ENCODE measurements at places on chromosomes 1 and 21. TPM values are rescaled to one million over a fixed set of nuclear protein-coding genes. Genes with fewer than 3 reads are reported as not detected.

Gene TEX38
- 2.2 TPM for total RNA-seq

Gene NBPF15
- total RNA-seq = 25.2 TPM

Gene FMO5
- total RNA-seq = 1.0 TPM

Gene DSCAM
- total RNA-seq = 3.8 TPM

Gene CLDN8
- not detected for total RNA-seq

Gene CHRNB2
- total RNA-seq = 19.3 TPM

Gene KLHDC8A
- 16.8 TPM for total RNA-seq

Gene CDCA8
- 3.2 TPM for total RNA-seq

Gene TPTE
- total RNA-seq = 0.13 TPM

Gene TLCD4
- total RNA-seq = 2.4 TPM

Gene AMY1A
- not detected for total RNA-seq

Gene FRRS1
- total RNA-seq = 38.1 TPM

Gene RNU1-3
- 4,525 TPM for total RNA-seq

Gene CNN3
- 185 TPM for total RNA-seq

Gene ADAM30
- not detected for total RNA-seq

Gene TRIM46
- 2.4 TPM for total RNA-seq

Gene TAS1R1
- 0.68 TPM for total RNA-seq

Gene ACTN2
- not detected for total RNA-seq

Gene CD48
- 0.48 TPM for total RNA-seq

Gene H6PD
- 7.2 TPM for total RNA-seq

Gene TFF3
- 8.3 TPM for total RNA-seq

Gene WNT3A
- total RNA-seq = 0.06 TPM

Gene DNM3
- 11.4 TPM for total RNA-seq

Gene LCE2A
- not detected for total RNA-seq

Gene RSPH1
- total RNA-seq = 1.6 TPM

Gene USP24
- 56.4 TPM for total RNA-seq

Gene FCN3
- 0.50 TPM for total RNA-seq

Gene AVPR1B
- total RNA-seq = not detected

Gene TMEM51
- 7.8 TPM for total RNA-seq

Gene BATF3
- 9.4 TPM for total RNA-seq

Gene TNNI3K
- 0.87 TPM for total RNA-seq

Gene MLLT11
- 56.6 TPM for total RNA-seq

Gene PRRX1
- 0.21 TPM for total RNA-seq

Gene NUF2
- 22.5 TPM for total RNA-seq

Gene PAPPA2
- 10.3 TPM for total RNA-seq

Gene KCNH1
- 6.4 TPM for total RNA-seq

Gene POU2F1
- 29.7 TPM for total RNA-seq

Gene C1orf146
- not detected for total RNA-seq

Gene KRTAP11-1
- total RNA-seq = not detected

Data from motor neuron (in vitro differentiated cells).